ENCODE measurements at places on chromosomes 13 and 19. TPM values are rescaled to one million over a fixed set of nuclear protein-coding genes. Genes with fewer than 3 reads are reported as not detected.
A peak's percentile ranks its signal among the peaks of the same experiment; 100 is the strongest.

GADD45GIP1 gene
- 47.4 TPM for total RNA-seq

GRCh38 chr19:4506449-4507149, 11.7 kb downstream of the PLIN4 start:
- no peak for DNase-seq

GRCh38 chr13:49297338-49297737, 49.6 kb downstream of the CDADC1 start:
- no peak for DNase-seq

DNA sequence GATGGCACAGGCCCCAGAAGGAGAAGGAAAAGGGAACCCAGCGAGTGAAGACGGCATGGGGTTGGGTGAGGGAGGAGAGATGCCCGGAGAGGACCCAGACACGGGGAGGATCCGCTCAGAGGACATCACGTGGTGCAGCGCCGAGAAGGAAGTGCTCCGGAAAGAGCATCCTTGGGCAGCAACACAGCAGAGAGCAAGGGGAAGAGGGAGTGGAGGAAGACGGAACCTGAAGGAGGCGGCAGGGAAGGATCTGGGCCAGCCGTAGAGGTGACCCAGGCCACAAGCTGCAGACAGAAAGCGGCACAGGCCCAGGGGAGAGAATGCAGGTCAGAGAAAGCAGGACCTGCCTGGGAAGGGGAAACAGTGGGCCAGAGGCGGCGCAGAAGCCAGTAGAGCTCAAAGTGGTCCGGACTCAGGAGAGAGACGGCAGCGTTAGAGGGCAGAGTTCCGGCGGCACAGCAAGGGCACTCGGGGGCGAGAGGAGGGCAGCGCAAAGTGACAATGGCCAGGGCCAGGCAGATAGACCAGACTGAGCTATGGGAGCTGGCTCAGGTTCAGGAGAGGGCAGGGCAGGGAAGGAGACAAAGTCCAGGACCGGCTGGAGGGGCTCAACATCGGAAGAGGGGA, 1.1 kb downstream of the PPP1R12C start:
- DNase-seq, result peak; percentile 74

DNA sequence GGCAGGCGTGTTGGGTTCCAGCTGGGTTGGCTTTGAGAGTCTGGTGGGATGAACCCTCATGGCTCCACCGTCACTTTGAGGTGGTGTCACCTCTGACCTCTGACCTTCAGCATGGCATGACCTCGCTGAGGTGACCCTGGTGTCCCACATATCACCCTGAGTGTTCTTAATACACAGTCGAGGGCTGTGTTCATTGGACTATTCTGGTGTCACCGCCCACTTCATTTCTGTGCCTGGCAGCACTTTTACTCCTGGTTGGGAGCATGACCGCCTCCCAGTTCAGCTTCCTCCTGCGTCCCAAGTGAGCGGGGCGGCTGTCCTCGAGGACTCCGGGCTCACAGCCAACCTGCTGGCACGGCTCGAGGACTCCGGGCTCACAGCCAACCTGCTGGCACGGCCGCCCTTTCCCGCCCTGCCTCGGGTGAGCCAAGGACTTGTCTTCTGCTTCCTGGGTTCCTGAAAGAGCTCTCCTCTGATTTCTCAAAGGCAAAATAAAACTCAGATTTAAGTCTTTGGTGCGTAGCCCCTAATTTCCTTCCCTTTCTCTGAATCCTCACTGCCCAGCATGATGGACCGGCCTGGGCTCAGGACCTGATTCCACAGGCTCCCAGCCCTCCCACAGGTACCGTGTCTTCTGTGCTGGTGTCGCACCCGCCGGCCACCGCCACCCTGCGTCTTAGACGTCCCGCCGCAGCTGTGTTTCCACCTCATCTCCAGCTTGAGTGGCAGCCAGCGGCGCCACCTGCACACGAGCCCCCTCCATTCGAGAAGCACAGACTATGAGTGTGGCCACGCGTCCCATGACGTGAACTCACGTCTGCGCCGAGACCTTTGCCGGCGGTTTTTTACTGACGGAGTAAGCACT, 10.4 kb downstream of the ATP4B start:
- peak; percentile 85 for DNase-seq

DNA sequence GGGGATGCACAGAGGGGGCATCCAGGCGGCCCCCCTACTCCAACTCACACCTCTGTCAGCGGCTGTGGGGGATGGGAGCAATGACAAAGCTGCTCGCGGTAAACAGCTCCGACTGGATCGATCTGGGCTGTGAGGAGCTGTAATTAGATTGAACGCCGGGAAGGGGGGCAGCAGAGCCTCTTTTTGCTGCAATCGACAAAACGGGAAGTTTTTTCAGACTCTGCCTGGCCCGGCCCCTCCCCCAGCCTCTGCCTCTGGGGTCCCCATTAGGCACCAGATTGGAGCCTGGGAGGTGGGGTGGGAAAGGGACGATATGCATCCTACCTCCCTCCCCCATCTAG, 16.3 kb downstream of the ONECUT3 start:
- DNase-seq, result no peak

DNA sequence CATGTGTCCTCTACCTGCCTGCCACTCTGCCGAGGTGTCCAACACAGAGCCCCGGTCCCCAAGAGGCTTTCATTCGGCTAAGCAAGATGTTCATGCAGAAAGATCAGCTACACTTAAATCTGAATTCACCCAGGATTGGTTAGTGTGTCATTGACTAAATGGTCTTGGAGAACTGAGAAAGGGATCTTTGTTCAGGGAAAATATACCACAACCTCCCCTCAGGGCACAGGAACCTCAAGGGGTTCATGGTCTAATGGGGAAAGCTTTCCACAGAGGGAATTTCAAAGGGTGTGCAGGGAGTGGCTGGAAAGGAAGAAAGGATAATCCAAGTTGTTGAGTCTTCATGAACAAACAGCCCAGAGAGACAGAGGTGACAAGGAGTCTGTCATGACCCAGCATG, 14.4 kb upstream of the POP4 start:
- DNase-seq, result no peak

GRCh38 chr13:85536706-85537105, 262.5 kb downstream of the SLITRK6 start:
- no peak for DNase-seq

OVOL3 gene
- not detected for total RNA-seq

ARHGAP35 gene
- 24.0 TPM for total RNA-seq

HCN2 gene
- total RNA-seq, result 4.5 TPM

- peak; percentile 65 for DNase-seq
These were observed 22.3 kb upstream of the CSNK1A1L start for GRCh38 chr13:37127691-37128241.

DNA sequence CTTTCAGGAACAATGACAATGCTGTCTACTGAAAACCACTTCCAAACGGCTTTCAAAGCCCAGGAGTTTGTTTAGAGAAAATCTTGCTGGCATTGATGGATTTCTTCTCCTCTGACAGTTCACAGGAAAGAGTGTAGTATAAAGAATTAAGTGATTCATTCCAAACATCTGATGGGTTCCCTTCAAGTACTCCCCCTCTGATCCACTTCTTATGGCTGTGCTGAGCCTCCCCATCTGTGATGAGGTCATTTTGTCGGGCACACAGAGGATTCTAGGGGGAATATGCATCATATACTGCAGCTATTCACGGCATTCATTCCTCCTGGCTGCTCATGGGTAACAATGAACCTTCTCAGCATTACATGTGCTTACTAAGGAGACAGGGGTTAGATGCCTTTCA, 107.9 kb downstream of the RGCC start:
- DNase-seq, result peak; percentile 59

- DNase-seq, result no peak
These were observed 54.7 kb upstream of the GAS6 start for GRCh38 chr13:113918580-113918979.

- DNase-seq, result no peak
These were observed 26.5 kb upstream of the ZNF536 start for GRCh38 chr19:30345686-30346085.

MADCAM1 gene
- total RNA-seq, result not detected

IGSF23 gene
- not detected for total RNA-seq

PEX11G gene
- 0.31 TPM for total RNA-seq

GRCh38 chr19:34049944-34050343, 122.4 kb upstream of the LSM14A start:
- no peak for DNase-seq

DNA sequence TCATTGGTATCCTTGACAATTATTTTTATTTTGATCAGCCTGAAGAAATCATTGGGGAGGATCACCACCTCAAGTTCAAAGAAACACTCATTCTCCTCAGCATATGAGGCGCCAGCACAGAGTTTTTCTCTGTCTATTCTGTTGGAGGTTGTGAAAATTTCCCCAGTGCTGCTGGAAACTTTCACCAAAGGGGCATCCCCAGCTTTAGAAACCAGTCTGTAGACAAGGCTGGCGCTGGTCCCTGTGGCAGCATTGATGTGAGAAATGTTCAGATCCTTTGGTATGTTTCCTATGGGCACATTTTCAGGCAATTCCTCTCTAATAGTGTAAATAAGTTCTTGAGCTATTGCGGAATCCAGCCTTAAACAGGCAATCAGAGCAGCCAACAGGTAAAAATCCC, 2.1 kb downstream of the PCDH9 start:
- no peak for DNase-seq

DNA sequence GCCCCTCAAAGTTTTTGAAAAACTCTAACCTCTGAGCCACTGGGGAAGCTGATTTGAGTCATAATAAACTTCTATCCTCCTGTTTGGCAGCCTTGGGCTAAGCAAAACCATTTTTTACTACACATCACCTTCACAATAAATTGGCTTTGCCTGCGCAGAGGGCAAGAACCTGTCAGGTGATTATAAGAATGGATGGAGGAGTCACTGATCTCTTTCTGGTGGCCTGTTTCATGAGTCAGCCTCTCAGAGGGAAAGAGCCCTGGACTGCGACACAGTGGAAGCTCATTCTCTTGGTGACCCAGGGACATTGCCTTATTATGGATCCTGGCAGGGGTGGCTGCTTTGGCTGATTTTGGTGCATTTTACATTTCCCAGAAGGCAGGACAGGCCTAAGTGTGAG, 17.5 kb upstream of the PSG9 start:
- no peak for DNase-seq

DNA sequence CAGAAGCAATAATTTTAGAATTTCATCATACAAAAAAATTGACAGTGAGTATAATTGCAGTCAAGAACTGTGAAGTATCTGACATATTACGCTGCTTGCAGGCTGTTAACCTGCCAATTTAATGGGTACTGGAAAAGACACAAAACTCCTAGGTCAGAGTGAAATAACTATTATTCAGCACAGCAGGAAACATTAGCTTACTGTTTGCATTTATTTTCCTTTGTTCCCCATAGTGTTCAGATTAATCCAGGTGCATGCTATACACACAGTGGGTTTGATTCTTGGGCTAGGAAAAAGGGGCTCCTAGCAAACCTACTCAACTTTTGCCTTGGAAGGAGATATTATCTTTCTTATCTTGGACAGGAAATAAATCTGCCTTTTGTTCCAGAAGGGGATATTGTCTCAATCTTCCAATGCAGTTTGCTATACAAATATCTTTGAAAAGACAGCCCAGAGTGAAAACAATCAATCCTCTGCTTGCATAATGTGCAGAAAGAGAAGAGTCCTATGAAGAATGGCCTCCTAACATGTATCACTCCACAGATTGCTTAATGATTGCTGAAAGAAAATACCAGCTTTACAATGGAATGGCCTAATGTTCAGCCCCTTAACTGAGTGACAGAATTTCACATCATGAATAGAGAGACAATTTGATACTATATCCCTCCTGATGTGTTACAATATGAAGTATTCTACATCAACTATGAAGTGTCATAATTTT, 443.4 kb downstream of the TBC1D4 start:
- DNase-seq, result no peak

CDC34 gene
- 33.2 TPM for total RNA-seq

DNA sequence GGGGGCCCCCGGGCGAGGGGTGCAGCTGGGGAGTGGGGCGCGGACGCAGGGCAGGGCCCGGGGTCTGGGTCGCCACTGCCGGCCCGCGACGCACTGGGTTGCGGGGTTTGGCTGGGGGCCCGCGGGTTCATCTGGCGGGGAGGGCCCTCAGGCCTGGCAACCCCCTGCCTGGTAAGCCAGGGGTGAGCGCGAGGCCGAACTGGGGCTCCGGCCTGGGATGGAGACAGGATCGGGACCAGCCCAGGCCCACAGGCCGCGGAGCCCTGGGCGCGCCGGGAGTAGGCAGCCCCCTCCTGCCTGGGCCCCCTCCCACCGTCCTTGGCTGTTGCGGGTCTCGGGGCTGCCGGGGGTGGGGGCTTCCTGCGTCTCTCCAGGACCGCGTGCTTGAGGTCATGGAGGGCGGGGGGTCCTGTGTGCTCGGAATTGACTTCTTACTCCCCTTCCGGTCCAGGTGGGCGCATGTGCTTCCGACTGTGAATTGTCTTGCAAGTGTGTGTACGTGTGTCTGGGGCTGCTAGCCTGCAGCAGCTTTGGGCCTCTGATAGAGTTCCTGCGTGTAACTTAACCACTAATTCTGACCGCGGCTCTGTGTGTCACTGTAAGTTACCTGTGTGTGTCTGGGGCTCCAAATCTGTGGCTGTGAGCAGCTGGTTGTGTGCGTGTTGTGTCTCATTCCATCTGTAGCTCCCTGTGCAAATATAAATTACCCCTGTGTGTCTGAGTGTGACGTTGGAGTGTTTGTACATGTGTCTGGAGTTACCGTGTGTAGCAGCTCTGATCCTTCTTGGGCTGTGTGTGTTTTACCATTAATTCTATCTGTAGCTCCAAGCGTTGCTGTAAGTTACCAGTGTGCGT, 751 bp downstream of the GRAMD1A start:
- DNase-seq, result peak; percentile 61

GRCh38 chr19:32876236-32876918, 6.8 kb upstream of the SLC7A9 start:
- DNase-seq, result no peak

IRGC gene
- not detected for total RNA-seq

- DNase-seq, result no peak
These were observed 21.0 kb downstream of the GRIK5 start for GRCh38 chr19:42048992-42049391.

DNA sequence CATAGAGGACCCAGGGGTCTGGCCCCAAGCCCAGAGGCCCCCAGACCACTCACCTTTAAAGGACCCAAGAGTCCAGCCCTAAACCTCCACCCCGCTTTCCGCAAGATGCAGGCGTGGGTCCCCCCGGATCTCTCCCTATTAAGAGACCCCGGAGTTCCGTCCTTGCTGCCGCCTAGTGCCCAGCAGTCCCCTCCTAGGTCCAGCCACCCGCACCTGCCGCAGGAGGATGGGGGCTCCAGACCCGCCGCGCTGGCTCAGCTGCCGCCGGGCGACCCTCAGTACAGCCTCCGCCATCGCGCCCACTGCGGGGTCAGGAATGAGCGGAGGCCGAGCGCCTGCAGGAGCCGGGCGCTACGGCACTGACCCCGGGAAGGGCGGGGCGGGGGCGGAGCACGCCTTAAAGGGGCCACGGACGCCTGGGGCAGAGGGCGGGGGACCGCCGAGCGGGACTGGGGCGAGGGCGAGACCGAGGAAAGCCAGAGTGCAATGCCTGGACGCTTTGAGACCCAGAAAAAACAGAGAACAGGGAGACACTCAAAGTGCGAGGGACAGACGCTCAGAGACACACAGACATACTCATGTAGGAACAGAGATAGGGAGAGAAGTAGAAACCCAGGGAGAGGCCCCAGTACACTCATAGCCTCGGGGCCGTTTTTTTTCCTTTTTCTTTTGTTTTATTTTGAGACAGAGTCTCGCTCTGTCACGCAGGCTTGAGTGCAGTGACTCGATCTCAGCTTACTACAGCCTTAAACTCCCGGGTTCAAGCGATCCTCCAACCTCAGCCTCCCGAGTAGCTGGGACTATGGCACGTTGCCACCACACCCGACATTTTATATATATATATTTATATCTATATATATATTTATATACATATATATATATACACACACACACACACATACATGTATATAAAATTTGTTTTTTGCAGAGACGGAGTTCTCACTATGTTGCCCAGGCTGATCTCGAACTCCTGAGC, at the start of gene ETHE1:
Gene ETHE1 (minus strand): TSS at position 318 of the 976 bp plus-strand sequence. CDS start 24 bp downstream, at position 294.
- no peak for DNase-seq

PODNL1 gene
- 4.9 TPM for total RNA-seq
